ENCODE measurements at places on chromosomes 7 and 10.

DNA sequence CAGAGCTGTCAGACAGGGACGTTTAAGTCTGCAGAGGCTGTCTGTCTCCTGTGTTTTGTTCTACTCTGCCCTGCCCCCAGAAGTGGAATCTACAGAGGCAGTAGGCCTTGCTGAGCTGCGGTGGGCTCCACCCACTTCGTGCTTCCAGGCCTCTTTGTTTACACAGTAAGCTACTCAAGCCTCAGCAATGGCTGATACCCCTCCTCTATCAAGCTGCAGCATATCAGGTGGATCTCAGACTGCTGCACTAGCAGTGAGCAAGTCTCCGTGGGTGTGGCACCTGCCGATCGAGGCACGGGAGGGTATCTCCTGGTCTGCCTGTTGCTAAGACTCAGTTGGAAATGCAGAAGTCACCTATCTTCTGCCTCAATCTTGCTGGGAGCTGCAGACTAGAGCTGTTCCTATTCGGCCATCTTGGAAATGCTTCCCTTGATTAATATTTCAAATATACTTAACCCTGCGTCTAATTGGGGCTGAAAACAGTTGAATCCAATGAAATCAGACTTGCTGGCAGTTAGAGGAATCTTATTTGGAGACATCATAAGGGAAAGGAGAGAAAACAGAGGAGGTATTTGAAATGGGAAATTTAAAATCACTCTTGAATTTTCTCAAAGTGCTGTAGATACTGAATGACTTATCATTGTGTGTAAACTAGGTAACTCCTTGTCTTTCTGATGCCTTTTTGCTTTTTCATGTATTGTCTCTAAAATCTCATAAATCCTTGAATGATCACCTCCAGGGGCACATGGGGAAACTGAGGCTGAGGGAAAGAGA is 13.8 kb upstream of the CYP3A5 start:
- no peak for DNase-seq

- no peak for DNase-seq
Measured at GRCh38 chr10:68175949-68176348, 56.0 kb downstream of the ATOH7 start.

DNA sequence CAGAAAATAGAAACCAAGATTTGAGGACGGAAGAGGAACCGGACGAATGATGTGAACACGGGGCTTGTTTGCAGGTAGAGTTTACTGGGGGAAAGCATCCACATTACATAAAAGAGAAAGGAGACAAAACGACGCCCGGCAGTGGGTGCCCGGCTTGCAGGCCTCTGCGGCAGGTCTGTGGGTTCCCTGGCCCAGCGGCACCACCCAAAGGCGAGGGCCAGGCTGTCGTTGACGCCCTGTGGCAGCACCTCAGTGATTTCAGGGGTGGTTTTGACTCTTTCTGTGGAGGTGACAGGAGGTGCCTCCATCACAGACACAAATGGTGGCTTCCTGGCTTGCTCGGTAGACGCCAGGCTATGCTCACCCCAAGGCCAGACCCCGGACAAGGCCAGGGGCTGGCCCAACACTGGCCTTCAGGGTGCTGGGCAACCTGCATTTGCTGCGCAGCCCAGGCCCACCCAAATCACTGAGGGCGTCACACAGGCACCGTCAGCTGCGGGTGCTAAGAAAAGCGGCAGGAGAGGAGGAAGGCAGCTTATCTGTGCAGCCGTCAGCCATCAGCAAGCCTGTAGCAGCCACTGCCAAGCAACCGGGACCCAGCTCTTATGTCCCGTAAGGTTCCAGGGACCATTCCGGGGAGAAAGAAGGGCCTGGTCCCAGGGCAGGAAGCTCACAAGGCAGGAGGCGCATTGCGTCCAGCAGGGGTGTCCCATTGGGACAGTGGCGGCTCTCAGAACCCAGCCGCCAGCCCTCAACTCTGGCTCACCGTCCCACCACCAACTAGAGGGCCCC is 230.3 kb downstream of the PTPRN2 start:
- no peak for DNase-seq

- no peak for DNase-seq
Measured at GRCh38 chr10:43862756-43863155, 214.1 kb upstream of the ZNF32 start.

DNA sequence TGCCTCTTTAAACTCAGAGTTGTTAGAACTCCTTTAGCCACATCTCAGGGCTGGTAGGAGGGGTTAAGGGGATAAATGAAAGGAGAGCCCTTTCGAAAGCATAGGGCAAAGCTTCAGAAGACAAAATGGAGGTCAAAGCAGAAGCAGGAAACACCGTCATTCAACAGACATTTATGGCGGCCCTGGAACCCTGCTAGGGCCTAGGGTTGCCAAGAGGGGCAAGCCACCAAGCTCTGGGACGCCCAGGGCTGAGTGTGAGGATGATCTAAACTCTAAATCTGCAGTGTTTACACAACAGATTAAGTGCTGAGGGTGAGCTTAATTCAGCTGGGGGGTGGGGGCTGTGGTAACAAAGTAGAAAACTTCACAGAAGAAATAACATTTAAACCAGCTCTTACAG is 79.0 kb upstream of the NFE2L3 start:
- DNase-seq = no peak

DNA sequence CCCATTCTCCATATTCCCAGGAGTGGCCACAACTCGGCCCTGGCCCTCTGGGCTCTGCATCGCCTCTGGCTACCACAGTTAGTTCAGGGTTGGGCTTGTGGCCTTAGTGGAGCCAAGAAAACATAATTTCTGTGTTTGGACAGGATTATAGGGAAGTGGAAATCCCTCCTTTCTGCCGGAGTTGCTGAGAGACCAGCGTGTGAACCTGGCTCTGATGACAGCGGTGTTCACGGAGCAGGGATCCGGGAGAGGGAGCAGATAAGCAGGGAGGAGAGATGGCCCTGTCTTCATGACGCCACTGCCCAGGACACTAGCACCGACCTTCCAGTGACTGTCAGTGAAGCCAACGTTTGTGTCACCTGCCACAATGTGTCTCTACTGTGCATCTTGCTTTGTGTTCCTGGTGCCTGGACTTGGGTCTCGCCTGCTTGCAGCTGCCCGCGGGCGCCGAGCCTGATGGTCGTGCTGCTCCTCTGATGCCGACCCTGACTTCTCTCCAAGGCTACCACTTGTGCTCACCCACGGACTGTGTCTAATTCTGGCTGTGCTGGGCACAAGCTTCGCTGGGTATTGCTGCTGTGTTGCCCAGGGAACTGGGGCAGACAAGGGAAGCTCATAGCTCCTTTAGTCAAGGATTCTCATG is 67.0 kb upstream of the VIPR2 start:
- DNase-seq = no peak

DNA sequence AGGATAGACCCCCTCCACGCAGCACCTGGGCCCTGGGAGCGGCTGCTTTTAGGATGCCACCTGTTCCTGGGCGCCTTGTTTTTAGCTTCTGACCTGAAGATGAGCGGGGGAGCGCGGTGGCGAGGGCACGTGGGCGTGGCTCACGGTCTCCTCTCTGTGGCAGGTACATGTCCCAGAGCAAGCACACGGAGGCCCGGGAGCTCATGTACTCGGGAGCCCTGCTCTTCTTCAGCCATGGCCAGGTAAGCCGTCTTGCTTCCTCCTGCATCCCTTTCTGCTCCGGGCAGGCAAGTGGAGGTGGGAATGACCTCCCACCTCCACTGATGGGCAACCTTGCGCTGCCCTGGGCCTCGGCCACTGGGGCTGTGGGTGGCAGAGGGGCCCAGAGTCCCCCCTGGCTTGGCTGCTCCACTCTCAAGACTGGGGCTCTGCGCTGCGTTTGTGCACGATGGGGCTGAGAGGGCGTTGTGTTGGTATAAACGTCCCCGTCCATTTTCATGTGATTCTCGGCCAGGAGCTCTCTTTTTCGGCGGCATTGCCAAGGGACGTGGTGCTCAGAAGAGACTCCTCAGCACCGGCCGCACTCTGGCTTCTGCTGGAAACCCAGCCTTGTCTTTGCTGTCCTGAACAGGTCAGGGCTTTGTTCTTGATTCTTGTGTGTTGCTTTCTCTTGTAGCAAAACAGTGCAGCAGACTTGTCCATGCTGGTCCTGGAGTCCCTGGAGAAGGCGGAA is 9.7 kb downstream of the GET4 start:
- no peak for DNase-seq

GRCh38 chr7:74657692-74658177 is at the start of gene GTF2I:
Gene GTF2I, plus strand, starts transcription at chr7:74657718. Its CDS starts 31,411 bp downstream, at chr7:74689129.
- DNase-seq = peak; percentile 52

DNA sequence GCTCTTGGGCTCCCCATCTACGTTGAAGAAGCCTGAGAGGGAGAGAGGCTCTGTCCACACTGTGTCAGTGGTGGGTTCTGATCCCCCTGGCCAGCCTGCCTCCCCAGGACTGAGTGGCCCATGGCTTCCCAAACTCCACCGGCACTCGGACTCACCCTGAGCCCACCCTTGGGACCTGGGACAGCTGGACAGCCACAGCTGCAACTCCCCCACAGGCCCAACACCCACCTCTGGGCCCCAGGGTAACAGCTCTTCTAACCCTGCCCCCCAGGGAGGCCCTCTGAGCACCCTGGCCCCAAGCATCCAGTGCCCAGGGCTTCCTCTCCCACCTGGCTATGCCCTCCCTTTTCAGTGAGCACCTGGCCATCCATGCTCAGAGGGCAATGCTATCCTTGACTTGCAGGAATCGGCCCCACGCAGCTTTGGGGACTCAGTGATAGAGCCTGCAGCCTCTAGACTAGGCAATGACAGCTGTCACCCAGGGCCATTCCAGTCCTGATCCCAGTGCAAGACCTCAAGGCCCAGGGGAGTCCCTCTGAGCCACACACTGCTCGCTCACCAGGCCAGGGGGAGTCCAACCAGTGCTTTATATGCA is 17.9 kb downstream of the OGDHL start:
- no peak for DNase-seq

DNA sequence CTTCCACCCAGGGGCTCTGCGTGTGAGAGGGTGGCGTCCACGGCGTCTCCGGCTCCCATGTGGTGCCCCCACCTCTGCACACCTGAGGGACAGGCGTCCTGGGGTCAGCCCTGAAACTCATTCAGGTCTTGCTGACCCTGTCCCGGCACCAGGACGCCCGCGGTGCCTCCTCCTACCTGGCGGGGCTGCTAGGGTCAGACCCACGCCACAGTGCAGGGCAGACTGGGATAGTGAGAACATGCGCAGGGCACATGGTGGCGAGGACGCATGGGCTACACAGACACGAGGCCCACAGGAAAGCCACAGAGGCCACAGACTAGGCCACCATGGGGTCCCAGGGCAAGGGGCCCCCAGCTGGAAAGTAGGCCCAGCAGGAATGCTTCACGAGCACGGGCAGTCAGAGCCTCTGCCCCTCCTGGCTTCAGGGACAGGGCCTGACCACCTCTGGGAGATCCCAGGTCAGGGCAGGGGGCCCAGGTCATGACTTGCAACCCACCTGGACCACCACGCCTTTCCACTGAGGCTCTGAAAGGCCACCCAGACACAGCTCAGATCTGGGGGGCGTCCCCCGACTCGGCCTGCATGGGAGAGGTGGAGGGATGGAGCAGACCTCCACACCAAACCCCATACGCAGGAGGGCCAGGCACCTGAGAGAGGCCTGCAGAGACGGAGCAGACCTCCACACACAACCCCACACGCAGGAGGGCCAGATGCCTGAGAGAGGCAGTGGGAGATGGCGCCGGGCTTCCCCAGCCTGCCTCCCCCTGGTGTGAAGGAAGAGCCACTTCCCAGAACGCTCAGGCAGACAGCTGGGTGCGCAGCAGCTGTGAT is 188.6 kb downstream of the ELFN1 start:
- DNase-seq = no peak

GRCh38 chr7:27303026-27303425 is 60.4 kb downstream of the EVX1 start:
- DNase-seq = no peak

DNA sequence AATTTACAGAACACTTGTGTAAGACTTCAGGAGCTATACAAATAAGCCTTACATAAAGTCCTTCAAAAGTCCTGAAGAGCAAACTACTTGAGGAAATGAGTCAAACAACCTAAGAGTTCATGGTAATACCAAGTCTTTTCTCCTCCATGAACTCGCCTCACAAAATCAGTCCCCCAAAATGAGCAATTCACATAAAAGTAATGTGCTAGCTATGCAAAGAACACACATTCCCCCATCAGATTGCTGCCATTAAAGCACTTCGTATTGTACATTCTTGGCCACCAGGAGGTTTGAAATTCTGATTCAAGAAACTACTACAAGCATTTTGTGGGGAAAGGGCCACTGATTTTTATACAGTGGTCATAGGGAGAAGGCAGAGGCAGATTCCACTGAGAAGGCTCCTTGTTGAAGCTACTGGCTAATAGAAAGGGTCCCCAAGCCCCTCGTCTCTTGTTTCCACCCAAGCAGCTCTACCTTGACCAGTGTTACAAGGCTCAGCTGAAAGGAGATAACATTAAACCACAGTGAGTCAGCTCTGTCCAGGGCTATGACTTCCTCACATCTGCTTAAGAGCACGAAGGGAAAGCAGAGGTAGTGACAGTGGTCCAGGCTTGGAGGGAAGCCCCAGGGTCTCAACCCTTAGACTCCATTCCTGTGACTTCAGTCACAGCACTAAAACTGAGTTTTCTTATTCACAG is 115.2 kb upstream of the CDK1 start:
- DNase-seq = peak; percentile 27

DNA sequence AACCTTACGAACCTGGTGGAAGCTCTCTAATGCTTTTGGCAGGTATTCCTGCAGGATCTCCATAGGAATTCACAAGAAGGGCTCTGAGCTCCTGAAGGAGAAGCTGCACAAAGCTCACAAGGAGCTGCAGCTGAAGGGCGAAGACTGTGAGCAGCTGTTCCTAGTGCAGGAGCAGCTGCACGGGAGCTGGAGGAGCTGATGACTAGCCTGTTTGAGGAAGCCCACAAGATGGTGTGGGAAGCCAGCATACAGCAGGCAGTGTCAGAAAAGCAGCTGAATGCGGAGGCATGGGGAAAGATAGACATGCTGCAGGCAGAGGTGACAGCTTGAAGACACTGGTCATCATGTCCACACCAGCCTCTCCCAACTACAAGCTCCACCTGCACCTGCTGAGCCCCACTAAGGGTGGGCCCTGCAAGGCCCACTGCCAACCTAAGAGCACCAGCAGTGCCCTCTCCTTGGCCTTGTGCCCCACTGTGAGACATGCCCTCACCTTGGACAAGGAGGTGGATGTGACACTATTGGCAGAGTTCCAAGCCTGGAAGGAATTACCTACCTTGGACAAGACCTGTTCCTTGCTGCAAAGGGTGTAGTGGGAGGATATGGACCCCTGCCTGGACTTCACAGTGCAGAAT is 250.6 kb downstream of the BBS9 start:
- no peak for DNase-seq

DNA sequence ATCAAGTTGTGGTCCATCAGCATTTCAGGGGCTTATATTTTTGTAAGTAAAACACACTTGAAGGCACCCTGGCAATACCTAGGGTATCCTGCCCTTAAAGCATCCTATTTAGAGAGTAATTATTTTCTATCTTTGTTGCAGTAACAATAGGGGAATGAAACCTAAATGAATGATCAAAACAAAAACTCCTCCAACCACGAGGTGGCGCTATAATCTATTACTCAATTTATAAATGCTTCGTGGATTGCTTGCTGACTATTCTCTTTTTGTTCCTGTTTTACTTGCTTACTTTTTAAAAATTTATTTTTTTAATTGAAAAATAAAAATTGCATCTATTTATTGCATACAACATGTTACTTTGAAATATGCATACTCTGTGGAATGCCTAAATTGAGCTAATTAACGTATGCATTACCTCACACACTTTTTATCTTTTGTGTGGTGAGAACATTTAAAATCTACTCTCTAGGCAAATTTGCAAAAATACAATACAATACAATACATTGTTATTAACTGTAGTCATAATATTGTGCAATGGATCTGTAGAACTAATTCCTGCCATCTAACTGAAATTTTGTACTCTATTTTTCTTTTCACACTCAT is 147.7 kb upstream of the BMPER start:
- peak; percentile 27 for DNase-seq
